Kidney (tissue), 22 donors: ENCODE measurements at places on chromosomes 11 and 22. TPM values are rescaled to one million over a fixed set of nuclear protein-coding genes. Genes with fewer than 3 reads are reported as not detected.

Gene CALCB
- 0.22 TPM for total RNA-seq

Gene NRXN2
- 13.3 TPM for total RNA-seq

DNA sequence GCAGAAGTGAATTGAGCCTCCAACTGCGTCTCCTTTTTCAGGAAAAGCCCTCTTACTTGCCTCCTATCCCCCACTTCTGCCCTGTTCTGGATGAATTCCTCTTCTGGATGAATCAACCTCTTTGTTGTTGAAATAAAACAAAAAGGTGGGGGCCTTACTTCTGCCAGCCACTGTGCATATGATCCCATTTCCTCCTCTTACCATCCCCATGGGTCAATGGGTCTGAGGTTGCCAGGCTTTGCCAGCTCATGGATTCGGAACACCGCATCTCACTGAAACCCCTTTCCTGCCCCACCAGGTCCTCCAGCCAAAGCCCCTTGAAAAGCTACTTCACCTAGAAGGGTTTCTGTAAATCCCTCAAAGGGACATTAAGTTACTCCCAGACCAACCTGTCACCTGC, 3.7 kb upstream of the CHST1 start:
- H3K27me3 ChIP-seq, result no peaks in the 10 kb centered on the region
- DNase-seq, result peak; percentile 15
- H3K4me1 ChIP-seq, result no peaks in the 10 kb centered on the region
- no peak overlapping the region for H3K4me3 ChIP-seq
- no peak overlapping the region for H3K27ac ChIP-seq
- H3K36me3 ChIP-seq, result no peaks in the 10 kb centered on the region

Gene NCAM1
- total RNA-seq, result 3.0 TPM

Gene SOX10
- 1.5 TPM for total RNA-seq

GRCh38 chr11:27916541-27917100, 191.3 kb downstream of the KIF18A start:
- no peaks in the 10 kb centered on the region for H3K4me1 ChIP-seq
- H3K27me3 ChIP-seq, result no peaks in the 10 kb centered on the region
- DNase-seq, result no peak
- no peak overlapping the region for H3K27ac ChIP-seq
- H3K36me3 ChIP-seq, result no peaks in the 10 kb centered on the region

GRCh38 chr11:65585396-65586246, 9.8 kb downstream of the EHBP1L1 start:
- no peak overlapping the region for H3K4me3 ChIP-seq
- H3K36me3 ChIP-seq, result no peaks in the 10 kb centered on the region
- DNase-seq, result peak; percentile 35
- H3K27ac ChIP-seq, result no peak overlapping the region
- H3K27me3 ChIP-seq, result no peaks in the 10 kb centered on the region
- H3K4me1 ChIP-seq, result no peaks in the 10 kb centered on the region

GRCh38 chr22:19571207-19571795, 47.1 kb upstream of the CLDN5 start:
- H3K4me3 ChIP-seq, result no peak overlapping the region
- H3K27ac ChIP-seq, result no peak overlapping the region
- no peaks in the 10 kb centered on the region for H3K27me3 ChIP-seq
- H3K36me3 ChIP-seq, result no peaks in the 10 kb centered on the region

DNA sequence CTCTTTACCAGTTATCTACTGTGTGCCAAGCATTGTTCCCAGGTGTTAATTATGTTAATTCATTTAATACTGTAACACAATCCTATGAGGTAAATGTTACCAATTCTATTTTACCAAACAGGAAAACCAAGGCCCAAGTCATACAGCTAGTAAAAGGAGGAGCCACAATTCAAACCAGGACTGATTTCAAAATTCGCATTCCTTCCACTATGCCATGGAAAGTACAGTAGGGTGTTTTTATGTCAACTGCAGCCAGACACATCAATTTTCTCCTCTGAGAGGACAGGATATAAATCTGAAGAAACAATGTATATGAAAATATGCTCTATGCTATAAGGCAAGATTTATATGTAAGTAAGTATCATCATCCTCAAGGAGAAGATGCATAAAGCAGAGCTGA, 104.3 kb downstream of the RPL27A start:
- no peak overlapping the region for H3K27ac ChIP-seq
- no peak overlapping the region for H3K4me3 ChIP-seq
- no peaks in the 10 kb centered on the region for H3K36me3 ChIP-seq
- H3K27me3 ChIP-seq, result no peaks in the 10 kb centered on the region

GRCh38 chr11:125935618-125936199, 10.1 kb upstream of the VSIG10L2 start:
- H3K4me3 ChIP-seq, result no peak overlapping the region
- H3K36me3 ChIP-seq, result no peaks in the 10 kb centered on the region
- no peaks in the 10 kb centered on the region for H3K27me3 ChIP-seq

DNA sequence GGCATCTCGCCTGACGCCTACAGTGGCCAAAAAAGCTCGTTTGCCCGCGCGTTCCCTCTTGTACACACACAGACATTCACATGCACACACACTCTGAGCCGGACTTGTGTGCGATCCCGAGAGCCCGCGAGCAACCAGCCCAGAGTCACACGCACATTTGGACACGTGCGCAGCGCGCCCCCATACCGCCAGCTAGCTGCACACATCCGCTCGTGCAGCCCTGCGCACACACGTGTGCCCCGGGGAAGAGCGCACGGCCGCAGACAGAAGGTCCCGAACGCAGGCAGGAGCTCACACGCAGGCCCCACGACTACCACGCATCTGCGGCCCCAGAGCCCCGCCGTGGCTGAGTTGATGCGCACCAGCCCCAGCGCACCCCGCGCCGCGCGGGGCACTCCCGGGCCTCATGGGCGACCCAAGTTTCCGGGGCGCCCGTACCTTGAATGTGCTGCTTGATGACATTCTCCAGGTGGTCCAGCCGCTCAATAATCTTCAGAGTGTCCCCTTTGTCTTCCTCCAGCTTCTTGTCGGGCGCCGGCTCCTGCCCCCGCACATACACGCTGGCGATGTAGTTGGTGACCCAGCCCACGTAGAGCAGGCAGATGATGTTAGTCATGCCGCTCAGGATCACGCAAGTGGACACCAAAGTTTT, 758 bp downstream of the GALNT18 start:
- H3K27ac ChIP-seq, result peak overlapping the region; percentile 36
- no peaks in the 10 kb centered on the region for H3K27me3 ChIP-seq
- H3K4me3 ChIP-seq, result peak overlapping the region; percentile 74
- H3K4me1 ChIP-seq, result no peaks in the 10 kb centered on the region

DNA sequence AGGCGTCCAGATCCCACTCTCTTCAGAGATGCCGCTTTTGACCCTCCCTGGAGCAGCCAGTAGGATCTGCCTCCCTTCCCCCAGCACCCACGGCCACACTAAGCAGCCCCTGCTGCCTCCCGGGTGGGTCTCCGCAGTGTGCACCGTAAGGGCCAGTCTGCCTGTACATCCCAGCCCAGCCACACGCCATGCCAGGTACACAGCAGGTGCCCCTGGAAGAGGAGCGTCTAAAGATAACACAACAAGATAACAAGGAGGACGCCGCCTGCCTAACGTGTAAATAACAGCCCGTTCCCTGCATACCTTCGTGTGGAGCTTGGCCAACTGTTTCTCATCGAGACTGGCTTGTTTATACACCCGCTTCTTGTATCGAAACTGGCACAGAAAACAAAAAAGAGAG, 139.4 kb downstream of the SHANK2 start:
- no peak for DNase-seq
- H3K4me3 ChIP-seq, result no peak overlapping the region
- H3K27me3 ChIP-seq, result no peaks in the 10 kb centered on the region
- H3K36me3 ChIP-seq, result no peaks in the 10 kb centered on the region
- H3K27ac ChIP-seq, result no peak overlapping the region
- H3K4me1 ChIP-seq, result no peaks in the 10 kb centered on the region

DNA sequence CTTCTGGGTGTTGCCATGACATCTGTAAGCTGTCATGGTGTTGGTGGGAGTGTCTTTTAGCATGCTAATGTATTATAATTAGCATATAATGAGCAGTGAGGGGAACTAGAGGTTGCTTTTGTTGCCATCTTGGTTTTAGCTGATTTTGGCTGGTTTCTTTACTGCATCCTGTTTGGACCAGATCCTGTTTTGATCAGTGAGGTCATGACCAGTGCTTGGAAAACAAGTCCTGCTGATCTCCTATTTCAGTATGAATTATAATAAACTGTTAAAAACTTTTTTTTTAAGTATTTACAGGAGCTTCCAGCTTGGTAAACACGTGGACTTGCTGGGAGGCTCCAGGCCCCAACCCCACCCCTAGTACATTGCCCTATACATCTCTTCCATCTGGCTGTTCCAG, 30.5 kb upstream of the P4HA3 start:
- no peak overlapping the region for H3K27ac ChIP-seq
- H3K36me3 ChIP-seq, result no peaks in the 10 kb centered on the region
- H3K4me1 ChIP-seq, result no peaks in the 10 kb centered on the region
- no peak overlapping the region for H3K4me3 ChIP-seq
- H3K27me3 ChIP-seq, result no peaks in the 10 kb centered on the region

Gene DLG2
- 7.2 TPM for total RNA-seq

DNA sequence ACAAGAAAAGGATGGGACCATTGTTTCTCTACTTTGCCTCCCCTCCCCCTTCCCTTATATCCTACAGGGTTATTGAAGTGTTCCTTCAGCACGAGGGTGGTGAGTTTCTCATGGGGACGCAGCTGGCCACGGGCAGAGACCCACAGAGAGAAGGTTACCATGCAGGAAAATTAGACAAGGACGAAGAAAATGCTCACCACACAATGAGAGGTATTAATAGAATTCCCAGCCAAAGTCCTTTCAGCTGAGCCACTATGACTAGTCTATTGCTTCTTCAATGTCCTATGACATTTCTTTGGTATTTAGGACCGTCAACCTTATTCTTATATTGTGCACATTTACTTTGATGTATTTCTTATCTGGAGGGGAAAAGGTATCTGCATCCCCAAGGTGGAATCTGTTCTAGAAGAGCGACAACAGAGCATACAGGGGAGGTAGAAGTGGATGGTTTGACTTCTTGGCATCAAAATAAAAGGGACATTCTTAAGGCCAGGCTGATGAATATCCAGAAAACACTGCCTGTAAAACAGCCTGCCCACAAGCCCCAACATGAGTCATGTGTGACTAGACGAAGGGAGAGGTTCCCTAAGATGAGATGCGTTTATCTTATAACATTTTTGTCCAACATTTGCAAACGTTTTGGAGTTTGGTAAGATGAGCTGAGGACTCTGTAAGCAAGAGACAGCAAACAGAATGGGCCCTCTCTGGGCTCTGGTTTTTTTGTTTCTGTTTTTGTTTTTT, 209.8 kb upstream of the NARS2 start:
- H3K27me3 ChIP-seq, result no peaks in the 10 kb centered on the region
- DNase-seq, result no peak
- no peaks in the 10 kb centered on the region for H3K36me3 ChIP-seq
- no peaks in the 10 kb centered on the region for H3K4me1 ChIP-seq
- no peak overlapping the region for H3K4me3 ChIP-seq

- peaks cover 19% of the 10 kb centered on the region for H3K4me1 ChIP-seq
- no peak overlapping the region for H3K4me3 ChIP-seq
- no peaks in the 10 kb centered on the region for H3K36me3 ChIP-seq
- DNase-seq, result no peak
- no peaks in the 10 kb centered on the region for H3K27me3 ChIP-seq
Observed at GRCh38 chr22:42670921-42671709, 21.9 kb upstream of the CYB5R3 start.

Gene C22orf23
- total RNA-seq, result 0.57 TPM

Gene ARSA
- total RNA-seq, result 53.0 TPM

DNA sequence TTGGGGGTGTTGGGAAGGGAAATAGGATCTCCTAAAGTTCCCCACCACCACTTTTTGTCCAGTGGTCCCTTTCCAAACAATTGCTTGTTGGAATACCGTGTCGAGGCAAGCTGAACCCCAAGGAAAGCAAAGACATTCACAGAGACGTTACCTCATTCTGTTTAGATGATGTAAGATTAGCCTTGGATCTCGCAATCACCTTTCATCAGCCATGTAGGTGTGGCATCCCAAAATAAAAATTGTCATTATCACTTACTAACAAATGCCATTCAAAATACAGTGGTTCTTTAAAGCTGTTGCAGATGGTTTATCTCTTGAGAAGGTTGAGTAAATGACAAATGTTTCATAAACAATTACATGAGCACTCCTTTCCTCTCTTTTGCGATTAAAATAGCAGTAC, 86.5 kb upstream of the SLC25A18 start:
- H3K4me1 ChIP-seq, result no peaks in the 10 kb centered on the region
- no peaks in the 10 kb centered on the region for H3K27me3 ChIP-seq
- no peak overlapping the region for H3K27ac ChIP-seq

Gene CNGA4
- 0.22 TPM for total RNA-seq
